ENCODE measurements at places on chromosomes 3 and 15.
A peak's percentile ranks its signal among the peaks of the same experiment; 100 is the strongest.

GRCh38 chr15:38217788-38218609 lies 34.6 kb upstream of the SPRED1 start:
- no peak for DNase-seq

DNA sequence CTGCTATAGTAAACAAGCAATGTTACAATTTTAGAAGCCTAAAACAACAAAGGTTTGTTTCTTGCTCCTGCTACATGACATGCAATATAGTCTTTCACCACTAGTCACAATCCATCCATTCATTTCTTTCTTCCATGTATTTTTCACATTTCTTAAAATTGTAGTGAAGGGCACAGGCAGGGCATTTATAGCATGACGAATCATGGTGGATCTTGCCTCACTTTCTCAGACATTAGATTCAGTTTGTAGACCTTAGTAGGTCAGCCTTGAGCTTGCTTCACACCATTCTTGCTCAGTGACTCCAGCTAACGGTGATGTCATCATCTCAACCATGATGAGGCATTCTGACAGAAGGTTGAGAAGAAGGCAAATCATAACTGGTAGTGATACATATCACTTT lies 546.8 kb downstream of the TBL1XR1 start:
- DNase-seq, result no peak

DNA sequence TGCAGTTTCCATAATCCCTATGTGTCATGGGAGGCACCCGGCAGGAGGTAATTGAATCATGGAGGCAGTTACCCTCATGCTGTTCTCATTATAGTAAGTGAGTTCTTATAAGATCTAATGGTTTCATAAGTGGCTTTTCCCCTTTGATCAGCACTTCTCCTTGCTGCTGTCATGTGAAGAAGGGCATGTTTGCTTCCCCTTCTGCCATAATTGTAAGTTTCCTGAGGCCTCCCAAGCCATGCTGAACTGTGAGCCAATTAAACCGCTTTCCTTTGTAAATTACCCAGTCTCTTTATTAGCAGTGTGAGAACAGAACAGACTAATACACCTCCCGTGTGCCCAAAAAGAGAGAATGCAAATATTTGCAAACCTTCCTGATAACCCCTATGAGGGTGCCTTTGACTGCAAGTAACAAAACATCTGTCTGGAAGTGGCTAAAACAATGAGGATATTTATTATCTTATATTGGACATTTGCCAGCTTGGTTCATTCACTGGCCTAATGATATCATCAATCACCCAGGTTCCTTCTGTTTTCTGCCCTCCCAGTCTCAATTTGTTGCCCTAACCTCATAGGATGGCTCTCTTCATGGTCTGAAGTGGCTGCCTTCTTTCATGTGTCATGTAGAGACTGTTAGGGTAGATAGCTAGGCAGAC lies 68.7 kb downstream of the BHLHE40 start:
- DNase-seq, result no peak

DNA sequence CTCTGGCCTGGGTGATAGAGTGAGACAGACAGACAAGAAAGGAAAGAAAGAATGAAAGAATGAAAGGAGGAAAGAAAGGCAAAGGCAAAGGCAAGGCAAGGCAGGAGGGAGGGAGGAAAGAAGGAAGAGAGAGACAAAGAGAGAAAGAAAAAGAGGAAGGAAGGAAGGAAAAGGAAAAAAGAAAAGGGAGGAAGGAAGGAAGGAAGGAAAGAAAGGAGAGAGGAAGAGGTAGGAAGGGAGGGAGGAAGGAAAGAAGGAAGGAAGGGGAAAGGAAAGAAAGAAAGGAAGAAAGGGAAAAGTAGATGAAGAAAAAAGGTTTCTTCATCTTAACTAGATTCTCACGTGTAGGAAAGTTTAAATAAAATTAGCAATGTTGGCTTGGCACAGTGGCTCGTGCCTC lies 142.2 kb downstream of the GREM1 start:
- DNase-seq, result no peak

GRCh38 chr15:62901087-62901486 lies 141.5 kb upstream of the TPM1 start:
- DNase-seq, result no peak

GRCh38 chr15:62749036-62749815 lies 293.3 kb upstream of the TPM1 start:
- peak; percentile 82 for DNase-seq

- DNase-seq, result peak; percentile 30
Observed at GRCh38 chr3:186425788-186426730, 64.0 kb upstream of the DGKG start.

GRCh38 chr15:23877502-23878412 lies 190.7 kb upstream of the NDN start:
- DNase-seq, result peak; percentile 69

- DNase-seq, result no peak
Observed at GRCh38 chr3:171840811-171841619, 2.1 kb upstream of the TMEM212 start.

DNA sequence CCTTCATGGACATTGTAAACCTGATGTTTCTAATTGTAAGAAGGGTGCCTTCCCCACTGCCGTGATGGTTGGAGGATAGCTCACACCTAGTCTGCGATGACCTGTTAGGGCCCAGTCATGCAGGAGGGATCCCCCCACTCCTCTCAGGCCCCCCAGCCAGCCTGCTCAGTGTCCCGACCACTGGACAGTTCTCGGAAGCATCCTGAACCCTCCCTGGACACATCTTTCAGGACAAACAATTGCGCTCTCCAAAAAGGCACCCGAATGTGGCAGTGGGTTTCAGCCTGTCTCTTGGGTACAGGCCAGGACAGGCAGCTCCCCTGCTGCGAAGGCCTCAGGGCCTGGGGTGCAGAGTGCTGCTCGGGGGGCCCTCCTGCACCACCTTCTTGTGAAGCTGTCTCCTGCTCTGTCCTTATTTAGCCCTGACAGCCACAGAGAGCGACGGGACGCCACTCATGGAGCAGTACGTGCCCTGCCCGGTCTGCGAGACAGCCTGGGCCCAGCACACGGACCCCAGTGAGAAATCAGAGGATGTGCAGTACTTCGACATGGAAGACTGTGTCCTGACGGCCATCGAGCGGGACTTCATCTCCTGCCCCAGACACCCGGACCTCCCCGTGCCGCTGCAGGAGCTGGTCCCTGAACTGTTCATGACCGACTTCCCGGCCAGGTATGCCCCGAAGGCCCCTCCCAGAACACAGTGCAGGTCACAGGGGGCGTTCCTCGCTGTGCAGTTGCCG lies 132.3 kb downstream of the LRRK1 start:
- no peak for DNase-seq

- no peak for DNase-seq
Observed at GRCh38 chr3:30293621-30294240, 312.7 kb upstream of the TGFBR2 start.

GRCh38 chr3:2097641-2098191 lies 950 bp upstream of the CNTN4 start:
- DNase-seq, result no peak

DNA sequence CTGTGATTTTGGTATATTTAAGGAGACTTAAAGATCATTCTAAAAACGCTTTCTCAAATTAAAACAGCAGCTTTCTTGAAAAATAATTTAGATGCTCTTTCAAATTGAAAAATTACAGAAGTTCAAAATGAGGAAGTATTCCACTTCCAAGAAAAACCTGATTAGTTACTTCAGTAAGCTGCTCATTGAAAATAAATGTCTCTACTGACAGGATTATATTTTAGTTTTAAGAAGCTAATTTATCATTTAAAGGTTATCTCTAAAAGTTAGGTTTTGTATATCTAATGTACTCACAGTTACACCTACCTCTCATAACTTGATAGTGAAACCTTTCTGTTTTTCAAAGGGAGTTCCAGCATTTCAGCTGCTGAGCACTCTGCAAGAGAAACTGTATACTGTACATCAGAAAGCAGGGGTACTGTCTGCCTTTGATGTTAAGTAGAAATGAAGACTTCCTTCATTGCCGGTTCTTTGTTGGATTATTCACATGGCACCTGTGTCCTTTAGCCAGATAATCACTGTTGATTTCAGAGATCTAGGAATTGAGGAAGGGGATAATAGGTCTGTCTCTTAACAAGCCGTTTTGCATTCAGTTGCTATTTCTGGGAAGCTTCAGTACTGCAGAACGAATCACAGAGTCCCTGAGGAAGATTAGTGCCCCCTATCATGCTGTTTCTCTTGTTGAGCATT lies 161.6 kb downstream of the TCF12 start:
- DNase-seq, result peak; percentile 9

- no peak for DNase-seq
Observed at GRCh38 chr3:134086616-134087015, 56.9 kb upstream of the SLCO2A1 start.

- no peak for DNase-seq
Observed at GRCh38 chr3:54034971-54035370, 87.4 kb upstream of the CACNA2D3 start.

DNA sequence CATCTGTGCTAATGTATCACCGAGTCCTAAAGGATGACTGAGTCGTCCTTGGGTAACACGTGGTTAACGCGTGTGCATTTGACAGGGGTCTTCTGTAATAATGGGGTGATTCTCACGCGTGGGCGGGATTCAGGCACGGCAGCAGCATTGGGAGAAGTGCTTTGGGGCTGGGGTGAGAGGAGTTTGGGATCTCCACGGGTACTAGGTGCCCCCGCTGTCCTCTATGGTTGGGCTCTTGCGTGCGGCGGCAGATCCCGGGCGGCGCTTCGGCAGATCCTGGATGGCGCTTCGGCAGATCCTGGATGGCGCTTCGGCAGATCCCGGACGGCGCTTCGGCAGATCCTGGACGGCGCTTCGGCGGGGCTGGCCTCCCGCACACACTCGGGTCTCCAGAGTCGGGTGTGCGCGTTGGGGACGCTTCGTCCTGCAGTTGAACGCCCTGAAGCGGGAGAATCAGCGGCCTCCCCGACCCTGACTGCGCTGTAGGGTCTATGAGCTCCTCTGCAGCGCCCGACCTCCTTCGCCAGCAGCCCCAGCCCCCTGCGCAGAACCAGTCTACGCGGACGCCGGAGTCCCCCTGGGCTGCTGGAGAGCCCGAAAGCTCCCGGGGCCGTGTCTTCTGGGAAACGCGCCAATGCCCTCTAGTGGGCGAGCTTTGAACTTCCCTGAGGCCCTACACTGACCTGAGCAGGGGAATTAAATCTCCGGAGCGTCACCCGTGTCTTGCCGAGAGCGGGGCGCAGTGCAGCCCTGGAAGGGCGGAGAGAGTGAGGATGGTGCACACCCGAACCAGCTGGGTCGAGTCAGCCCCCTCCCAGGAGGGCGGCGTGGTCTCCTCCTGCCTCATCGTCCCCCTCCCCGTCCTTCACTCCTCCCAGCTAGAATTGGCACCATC lies 48.1 kb upstream of the EPHB3 start:
- DNase-seq, result peak; percentile 81

DNA sequence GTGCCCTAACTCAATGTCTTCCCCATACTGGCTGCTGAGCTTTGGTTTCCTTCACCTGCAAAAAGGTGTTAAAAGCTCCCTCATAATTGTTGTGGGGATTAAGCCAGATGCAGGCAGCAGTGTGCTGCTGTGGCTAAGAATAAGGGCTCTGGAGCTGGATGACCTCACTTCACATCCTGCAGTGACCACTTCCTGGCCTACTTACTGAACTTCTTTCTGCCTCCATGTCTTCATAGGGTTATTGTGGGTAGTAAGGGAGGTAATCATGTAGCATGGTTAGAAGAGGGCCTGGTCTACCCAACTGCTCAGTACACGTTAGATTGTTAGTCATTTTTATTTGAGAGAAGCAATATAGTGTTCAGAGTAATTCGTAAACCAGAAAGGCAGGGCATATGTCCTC lies 18.4 kb downstream of the GYG1 start:
- DNase-seq, result no peak

DNA sequence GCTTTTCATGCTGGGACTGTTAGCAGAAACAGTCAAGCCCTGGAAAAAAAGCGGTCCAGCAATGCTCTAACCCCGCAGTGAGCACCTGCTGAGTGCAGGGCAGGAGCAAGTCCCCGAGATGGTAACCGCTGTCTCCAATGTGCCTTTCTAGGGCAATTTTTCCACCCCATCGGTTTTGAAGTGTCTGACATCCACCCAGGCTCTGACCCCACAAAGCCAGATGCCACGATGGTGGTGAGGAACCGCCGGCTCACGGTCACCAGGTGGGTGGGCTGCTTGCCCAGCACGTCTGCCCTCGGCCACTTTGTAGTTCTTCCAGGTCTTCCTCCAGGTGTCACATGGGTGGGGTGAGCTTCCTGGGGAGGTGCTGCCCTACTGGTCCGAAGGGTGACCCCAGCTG lies 3.2 kb upstream of the ITIH3 start:
- DNase-seq, result no peak

GRCh38 chr15:80483725-80484161 lies 79.6 kb downstream of the ARNT2 start:
- DNase-seq, result no peak

Measured in NT2/D1 (cell line).